Fibroblast of skin of scalp (primary cell): ENCODE measurements at places on chromosomes 7 and 10.
A peak's percentile ranks its signal among the peaks of the same experiment; 100 is the strongest.

- peak; percentile 7 for DNase-seq
Observed at GRCh38 chr7:35252612-35253459, 1.1 kb downstream of the TBX20 start.

- no peak for DNase-seq
Observed at GRCh38 chr7:132425942-132426341, 150.3 kb downstream of the PLXNA4 start.

DNA sequence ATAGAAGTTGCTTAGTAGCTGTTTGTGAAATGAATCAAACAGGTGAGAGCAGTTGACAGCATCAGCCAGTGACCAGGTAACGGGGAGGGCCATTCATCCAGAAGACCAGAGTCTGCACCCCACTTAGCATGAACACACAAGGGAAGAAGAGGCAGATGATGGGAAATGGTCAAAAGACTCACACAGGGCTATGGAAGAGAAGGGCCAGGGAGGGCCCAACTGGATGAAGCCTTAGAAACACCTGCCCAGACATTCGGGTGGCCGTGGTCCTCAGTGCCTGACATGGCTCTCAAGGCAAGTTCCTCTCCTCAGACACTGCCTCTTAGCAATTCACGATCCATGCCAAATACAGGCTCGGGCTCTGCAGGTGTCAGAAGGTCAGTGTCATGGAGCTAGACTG lies 354.1 kb downstream of the TCERG1L start:
- no peak for DNase-seq

- DNase-seq = no peak
Observed at GRCh38 chr7:151677581-151678226, 158.0 kb upstream of the RHEB start.

GRCh38 chr7:75856536-75856935 lies 22.3 kb upstream of the RHBDD2 start:
- DNase-seq = no peak

- no peak for DNase-seq
Observed at GRCh38 chr7:54699715-54700114, 59.3 kb downstream of the SEC61G start.

DNA sequence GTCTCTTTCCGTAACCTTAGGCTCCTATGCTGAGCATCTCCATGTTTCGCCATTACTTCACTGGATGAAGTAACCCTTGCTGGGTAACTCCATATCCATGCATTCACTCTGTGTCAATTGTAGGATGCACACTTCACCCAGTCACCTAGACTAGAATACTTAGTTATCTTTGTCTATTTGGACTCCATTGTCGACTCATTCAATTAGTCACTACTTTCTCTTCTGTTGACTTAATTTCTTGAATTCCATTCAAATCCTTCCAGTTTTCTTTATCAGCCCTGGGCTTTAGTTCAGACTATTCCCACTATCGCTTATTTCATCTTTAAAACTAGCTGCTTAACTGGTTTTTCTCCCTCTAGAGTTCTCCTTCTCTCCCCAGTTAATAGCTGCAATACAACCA lies 111.3 kb upstream of the TNS3 start:
- DNase-seq = peak; percentile 58

- no peak for DNase-seq
Observed at GRCh38 chr7:34187798-34188307, 282.5 kb downstream of the BMPER start.

- peak; percentile 49 for DNase-seq
Observed at GRCh38 chr7:107879400-107880035, 11.5 kb upstream of the DLD start.

DNA sequence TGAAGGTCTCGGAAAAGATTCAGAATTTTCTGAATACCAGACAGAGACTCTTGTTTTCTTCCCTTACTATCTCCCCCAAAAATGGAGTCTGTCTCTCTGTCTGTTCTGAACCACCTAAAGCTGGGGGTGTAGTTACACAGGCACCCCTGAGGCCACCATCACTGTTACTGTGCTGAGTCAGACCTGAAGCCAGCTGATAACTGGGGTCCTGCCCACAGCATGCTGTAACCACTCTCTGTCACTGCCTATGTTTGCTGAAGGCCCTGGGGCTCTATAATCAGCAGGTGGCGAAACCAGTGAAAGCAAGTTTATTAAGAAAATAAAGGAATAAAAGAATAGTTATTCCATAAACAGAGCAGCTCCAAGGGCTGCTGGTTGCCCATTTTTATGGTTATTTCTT lies 575.2 kb upstream of the POT1 start:
- DNase-seq = no peak

- peak; percentile 48 for DNase-seq
Observed at GRCh38 chr7:27576360-27576944, 86.2 kb downstream of the HIBADH start.

- DNase-seq = no peak
Observed at GRCh38 chr10:116919706-116920105, 70.4 kb downstream of the ENO4 start.

DNA sequence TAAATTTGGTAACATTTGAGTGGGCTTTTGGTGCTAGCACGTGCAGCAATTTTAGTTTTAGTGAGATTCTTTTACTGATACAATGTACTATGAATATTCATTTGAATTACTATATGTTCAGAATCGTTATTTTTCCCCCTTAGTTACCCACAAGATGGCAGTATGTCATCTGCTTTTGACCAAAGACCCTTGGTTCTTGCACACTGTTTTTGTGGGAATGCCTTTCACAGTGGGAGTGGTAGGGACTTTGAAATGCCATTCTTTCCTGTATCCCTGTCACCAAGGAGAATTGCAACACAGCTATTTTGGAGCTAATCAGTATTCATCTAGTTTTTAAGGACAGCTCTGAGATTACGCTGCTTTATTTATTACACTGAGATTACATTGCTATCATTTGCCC lies 40.6 kb downstream of the SEC23IP start:
- DNase-seq = peak; percentile 42

DNA sequence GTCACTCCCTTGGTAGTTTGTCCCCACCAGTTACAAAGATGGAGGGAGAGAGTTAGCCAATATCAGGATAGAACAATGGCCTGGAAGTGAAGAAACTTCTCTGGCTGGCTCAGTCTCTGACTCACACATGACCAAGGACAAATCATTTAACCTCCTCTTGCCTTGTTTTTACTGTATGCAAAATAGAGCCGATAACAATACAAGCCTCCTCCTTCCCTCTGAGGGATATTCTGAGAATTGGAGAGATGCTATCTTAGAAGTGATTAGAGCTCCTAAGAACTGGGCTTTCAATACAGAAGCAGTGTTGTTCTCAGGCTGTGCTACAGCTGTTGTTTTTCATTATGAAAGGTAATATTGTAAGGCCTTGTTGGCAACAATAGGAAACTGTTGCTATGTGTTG lies 87.7 kb upstream of the EGR2 start:
- DNase-seq = no peak

DNA sequence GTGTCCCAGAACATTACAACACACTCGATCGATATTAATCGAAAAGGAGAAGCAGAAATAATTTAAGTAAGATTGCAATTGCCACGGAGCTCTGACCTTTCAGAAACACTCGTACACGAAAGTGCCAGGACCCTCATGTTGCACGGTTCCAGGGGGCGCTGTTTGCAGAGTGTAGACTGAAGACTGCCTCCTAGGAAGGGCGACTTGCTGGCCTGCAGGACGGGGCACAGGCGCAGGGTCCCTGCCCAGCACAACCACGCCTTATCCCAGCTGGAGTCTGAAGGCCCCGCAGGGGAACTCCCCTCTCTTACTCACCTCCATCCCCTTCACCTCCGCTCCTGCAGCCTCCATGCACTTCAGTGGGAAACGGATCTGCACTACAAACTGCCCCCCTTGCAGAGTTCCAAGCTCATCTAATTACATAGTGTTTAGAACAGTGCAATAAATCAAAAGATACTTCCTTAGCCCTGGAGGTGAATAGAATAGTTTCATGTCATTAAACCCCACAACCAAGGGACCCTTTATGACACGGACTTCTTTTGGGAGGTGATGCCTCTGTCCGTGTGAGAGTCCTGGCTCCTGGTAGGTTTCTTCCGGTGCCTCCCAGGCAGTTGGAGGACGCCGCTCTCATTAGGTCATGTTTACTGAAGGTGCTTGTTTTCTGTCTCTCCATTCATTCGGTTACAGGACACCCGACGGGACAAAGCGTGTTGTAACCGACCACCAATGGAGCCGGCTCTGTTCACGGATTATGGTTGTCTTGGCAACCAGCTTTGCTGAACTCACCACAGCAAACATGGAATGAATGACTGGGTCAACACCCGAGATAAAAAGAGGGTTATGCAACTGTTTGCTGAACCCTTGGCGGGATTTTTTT lies 262.2 kb downstream of the BAMBI start:
- DNase-seq = peak; percentile 79

DNA sequence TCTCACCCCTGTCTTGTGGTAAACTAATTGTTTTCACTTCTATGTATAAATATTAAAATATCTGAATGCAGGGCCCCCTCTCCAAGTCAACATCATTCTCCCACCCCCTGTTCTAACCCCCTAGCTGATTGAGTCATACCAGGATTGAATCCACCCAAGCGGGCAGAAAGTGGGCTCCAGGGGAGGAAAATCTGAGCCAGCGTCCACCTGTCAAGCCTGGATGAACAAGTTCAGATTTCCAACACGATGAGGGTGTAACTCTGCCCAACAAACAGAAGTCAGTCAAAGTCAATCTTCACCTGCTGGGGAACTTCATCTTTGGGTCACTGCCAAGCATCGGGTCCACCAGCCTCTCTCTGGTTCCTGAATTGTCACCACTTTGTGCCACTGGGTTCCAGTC lies 162.9 kb upstream of the CELF2 start:
- no peak for DNase-seq

GRCh38 chr7:25391295-25391861 lies 163.1 kb upstream of the NPVF start:
- peak; percentile 35 for DNase-seq

DNA sequence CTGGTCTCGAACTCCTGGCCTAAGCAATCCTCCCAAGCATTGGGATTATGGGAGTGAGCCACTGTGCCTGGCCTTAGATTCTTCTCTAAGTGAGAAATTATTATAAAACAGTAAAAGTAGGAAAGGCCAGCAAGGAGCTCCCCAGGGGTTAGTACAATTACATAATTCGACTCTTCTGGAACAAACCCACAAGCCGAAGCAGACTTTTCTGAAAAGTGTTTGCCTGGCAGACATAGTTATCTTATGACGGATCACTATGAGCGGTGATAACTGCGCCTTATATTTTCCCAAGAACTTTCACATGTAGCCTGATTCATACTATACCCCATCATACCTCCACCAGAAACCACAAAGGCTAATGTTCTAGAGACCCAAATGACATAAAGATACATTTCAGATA lies 30.2 kb upstream of the SH3PXD2A start:
- peak; percentile 73 for DNase-seq
